ENCODE measurements at places on chromosomes 3 and 15.

DNA sequence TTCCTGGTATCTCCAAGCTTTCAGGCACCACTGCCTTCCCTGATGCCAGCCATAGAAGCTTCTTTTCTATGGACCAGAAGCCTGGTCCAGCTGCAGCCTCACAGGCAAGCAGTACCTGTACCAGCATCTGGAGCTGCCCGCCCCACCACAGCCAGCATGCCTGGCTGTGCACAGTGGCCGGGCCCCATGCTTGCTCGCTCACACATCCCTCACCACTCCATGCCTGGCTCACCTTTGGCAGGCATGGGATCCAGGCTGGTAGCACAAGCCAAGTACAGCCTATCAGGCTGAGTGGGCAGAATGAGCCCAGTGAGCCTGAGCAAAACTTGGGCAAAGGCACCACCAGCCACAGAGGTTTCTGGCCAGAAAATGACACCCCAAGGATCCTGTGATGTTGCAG lies 93.4 kb downstream of the TPRA1 start:
- no peak for DNase-seq

DNA sequence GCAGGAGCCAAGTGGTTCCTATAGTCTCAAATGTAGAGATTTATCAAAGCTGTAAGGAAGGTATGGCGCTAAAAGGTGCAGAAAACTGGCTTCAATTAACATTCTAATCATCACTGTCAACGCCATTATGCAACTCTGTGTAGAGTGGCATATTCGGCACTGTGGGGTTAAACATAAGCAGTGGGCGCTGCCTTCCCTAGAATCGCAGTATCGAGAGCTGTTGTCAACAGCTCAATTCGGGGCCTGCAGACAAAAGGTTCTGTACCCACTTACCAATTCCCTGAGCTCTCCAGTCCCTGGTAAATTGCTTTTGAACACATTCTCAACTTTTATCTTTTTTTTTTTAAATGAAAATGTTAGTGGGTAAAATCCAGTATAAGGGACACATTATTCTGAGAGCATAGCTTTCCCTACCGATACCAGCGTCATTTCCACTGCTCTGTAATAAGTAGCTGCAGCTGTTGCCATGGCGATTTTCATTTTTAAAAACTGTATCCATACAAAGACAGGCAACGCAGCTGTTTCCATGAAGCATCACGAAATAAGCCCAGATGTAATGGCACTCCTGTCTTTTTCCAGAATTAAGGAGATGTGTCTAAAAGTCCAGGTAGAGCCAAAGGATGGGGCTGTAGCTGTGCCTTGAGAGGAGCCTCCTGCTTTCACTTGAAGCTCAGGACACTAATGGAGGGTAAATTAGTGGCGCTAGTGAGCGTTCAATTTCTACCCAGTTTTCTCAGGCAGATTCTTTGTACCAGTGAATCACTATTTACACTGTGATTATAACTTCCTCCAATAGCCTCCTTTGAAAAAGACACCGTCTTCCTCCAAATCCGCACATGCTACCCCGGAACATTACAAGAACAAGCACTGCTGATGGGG lies 250.3 kb downstream of the SLC9A9 start:
- no peak for DNase-seq

- DNase-seq: no peak
These were observed 8.2 kb upstream of the OCA2 start for GRCh38 chr15:28107111-28107903.

DNA sequence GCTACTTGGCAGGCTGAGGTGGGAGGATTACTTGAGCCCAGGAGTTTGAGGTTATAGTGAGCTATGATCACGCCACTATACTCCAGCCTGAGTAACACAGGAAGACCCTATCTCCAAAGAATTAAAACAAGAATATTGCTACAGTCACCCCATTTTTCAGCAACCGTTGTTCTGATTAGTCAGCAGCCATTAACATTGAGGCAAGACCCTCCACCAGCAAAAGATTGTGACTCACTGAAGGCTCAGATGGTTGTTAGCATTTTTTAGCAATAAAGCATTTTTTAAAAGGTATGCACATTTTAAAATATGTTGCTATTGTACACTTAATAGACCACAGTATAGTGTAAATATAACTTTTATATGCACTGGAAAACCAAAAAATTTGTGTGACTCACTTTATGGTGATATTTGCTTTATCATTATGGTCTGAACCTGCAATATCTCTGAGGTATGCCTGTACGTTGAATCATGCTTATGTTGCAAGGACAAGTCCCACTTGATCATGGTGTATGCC lies 492.6 kb downstream of the SQOR start:
- DNase-seq: no peak

DNA sequence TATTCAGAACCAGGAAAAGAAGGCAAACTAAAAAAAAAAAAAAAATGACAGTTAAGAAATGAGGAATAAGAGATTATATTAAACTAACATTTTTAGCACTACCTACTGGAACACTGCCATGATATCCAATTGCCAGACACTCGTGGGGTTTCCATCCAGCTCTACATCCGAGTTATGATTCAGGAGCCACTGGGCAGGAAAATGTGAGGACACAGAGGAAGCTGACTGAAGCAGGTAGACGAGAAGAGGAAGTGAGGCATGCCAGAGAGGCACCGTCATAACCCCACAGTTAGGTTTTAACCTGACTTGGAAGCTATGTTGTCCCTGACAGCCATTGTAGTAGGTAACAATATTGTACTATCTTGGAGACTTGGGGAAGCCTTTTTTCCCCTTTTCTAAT lies 495.0 kb downstream of the NLGN1 start:
- DNase-seq: no peak

DNA sequence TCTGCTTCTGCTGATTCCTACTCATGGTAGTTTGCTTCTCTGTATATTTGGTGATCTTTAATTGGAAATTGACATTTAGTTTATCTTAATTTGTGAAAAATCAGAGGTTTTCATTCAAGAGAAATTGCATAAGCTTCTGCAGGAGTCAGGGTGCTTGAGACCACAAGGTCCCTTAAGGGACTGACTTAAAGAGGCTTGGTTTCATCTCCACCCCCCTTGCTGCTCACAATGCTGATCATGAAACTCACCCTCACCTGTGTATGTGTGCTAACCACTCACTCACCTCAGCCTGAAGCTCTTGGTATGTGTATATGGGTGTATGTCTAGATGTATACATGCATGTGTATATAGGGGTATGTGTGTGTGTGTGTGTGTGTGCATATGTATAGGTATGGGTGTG lies 11.4 kb downstream of the PGPEP1L start:
- DNase-seq: no peak

DNA sequence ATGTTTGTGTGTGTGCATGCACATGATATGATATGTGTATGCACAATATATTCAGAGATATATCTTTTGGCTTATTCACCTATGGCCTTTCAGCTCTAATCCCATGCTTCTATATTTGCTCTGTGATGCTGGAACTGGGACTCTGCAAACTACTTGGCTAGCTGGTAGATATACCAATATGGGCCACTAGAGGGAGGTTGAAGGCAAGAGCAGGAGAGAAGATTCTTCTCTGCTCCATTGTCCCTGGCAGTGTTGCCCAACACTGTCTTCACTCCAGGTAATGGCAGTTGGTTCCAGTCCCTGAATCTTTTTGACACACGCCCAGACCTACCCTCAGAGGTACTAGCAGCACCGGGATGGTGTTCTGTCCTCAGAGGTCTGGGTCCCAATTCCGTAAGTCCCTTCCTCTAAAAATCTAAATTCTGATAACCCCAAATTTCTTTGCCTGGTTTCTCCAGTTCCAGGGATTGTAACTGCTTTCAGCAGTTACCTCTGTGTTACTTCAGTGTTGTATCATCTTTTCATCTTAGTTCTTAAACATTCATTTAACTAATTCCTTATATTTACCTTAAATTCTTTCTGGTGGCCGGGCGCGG lies 44.7 kb downstream of the GTPBP8 start:
- no peak for DNase-seq

- DNase-seq: no peak
These were observed 423.7 kb upstream of the SEMA6D start for GRCh38 chr15:47293466-47294162.

GRCh38 chr3:58261954-58262666 lies 24.5 kb downstream of the ABHD6 start:
- no peak for DNase-seq

All from esophagus squamous epithelium (tissue), 5 donors.